Type B pancreatic cell (in vitro differentiated cells): ENCODE measurements at places on chromosomes 3 and 15. TPM values are rescaled to one million over a fixed set of nuclear protein-coding genes. Genes with fewer than 3 reads are reported as not detected.

ARRDC4 gene
- total RNA-seq = 31.3 and 31.6 TPM in 2 replicates

- H3K27me3 ChIP-seq = no peaks in the 10 kb centered on the region
- H3K27ac ChIP-seq = no peak overlapping the region
- peaks cover 39% of the 10 kb centered on the region for H3K4me1 ChIP-seq
- no peak for DNase-seq
- H3K36me3 ChIP-seq = peaks cover 9% of the 10 kb centered on the region
- H3K4me3 ChIP-seq = no peak overlapping the region
Observed at GRCh38 chr15:57534281-57534680, 57.4 kb upstream of the MYZAP start.

LRRC49 gene
- 6.7 and 13.4 TPM in 2 replicates for total RNA-seq

DNA sequence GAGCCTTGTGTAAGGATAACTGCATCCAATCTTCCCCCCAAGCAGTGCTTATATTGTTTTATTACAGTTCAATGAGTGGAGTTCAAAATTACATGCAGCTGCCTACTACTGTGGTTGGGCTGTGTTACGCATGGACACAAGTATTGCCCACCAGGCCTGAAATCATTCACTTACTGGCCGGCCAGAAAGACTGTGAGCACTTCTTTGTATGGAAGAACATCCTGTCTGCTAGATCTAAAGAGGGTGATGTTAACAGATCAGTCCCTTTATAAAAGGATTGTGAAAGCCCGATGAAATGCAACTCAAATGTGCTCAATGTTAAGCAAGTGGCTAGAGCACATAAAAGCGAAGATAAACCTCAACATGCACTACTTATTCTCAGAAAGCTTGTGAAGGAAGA is 132.5 kb downstream of the FOXP1 start:
- no peaks in the 10 kb centered on the region for H3K36me3 ChIP-seq
- H3K27me3 ChIP-seq = no peaks in the 10 kb centered on the region
- H3K4me1 ChIP-seq = peaks cover 58% of the 10 kb centered on the region

DNA sequence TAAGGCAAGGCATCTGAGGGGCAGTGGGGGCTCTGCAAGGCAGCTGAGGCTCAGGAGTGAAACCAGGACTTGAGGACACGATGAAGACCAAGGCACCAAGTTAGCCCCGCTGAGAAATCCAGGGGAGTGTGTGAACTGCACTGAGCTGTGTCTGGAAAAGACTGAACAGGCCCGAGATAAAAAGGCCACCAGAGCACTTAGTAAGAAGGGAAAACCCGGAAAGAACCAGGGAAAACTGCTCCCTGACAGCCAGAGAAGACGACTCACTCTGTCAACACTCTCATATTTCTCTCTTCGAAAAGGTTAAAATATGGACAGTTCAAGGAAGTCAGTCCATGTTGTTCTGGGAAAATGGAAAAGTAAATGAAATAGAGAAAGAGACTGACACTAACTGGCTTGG is 109.0 kb downstream of the SEC22A start:
- no peak overlapping the region for H3K27ac ChIP-seq
- no peak overlapping the region for H3K4me3 ChIP-seq
- H3K36me3 ChIP-seq = no peaks in the 10 kb centered on the region
- peaks cover 9% of the 10 kb centered on the region for H3K4me1 ChIP-seq
- peaks cover 7% of the 10 kb centered on the region for H3K27me3 ChIP-seq
- DNase-seq = no peak

GRCh38 chr3:141648055-141648910 is 89.8 kb upstream of the RNF7 start:
- H3K4me1 ChIP-seq = peaks cover 20% of the 10 kb centered on the region
- no peaks in the 10 kb centered on the region for H3K27me3 ChIP-seq
- no peak for DNase-seq
- no peak overlapping the region for H3K4me3 ChIP-seq
- no peaks in the 10 kb centered on the region for H3K36me3 ChIP-seq
- H3K27ac ChIP-seq = no peak overlapping the region

DNA sequence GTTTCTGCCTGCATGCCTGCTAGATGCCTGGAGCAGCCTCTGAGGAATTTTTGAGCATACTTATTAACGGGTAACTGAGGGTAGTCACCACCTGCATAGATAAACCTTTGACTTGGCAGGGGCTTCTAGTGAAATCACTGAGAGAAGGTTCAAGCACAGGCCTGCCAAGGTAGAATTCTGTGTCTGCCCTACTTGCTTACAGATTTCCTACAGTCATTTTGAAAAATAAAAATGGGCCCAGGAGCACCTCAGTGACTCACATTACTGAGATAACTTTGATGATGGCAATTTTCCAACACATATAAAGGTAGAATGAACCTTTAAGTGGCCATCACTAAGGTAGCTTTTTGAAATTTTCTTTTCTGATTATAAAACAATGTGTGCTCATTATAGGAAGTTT is 10.8 kb downstream of the CRTAP start:
- H3K27me3 ChIP-seq = no peaks in the 10 kb centered on the region
- H3K36me3 ChIP-seq = peaks cover 26% of the 10 kb centered on the region
- DNase-seq = no peak
- no peak overlapping the region for H3K27ac ChIP-seq

GRCh38 chr3:134651347-134652041 is 672 bp upstream of the KY start:
- no peaks in the 10 kb centered on the region for H3K36me3 ChIP-seq
- H3K4me3 ChIP-seq = peak overlapping the region; percentile 81
- H3K4me1 ChIP-seq = no peaks in the 10 kb centered on the region
- H3K27ac ChIP-seq = no peak overlapping the region

- no peak overlapping the region for H3K27ac ChIP-seq
- no peaks in the 10 kb centered on the region for H3K36me3 ChIP-seq
- no peak overlapping the region for H3K4me3 ChIP-seq
- no peak for DNase-seq
- H3K4me1 ChIP-seq = no peaks in the 10 kb centered on the region
Observed at GRCh38 chr3:101194392-101194791, 126.0 kb downstream of the IMPG2 start.

PLA2G4E gene
- total RNA-seq = 0.12 TPM in 1 of 2 replicates, not detected in the other

DNA sequence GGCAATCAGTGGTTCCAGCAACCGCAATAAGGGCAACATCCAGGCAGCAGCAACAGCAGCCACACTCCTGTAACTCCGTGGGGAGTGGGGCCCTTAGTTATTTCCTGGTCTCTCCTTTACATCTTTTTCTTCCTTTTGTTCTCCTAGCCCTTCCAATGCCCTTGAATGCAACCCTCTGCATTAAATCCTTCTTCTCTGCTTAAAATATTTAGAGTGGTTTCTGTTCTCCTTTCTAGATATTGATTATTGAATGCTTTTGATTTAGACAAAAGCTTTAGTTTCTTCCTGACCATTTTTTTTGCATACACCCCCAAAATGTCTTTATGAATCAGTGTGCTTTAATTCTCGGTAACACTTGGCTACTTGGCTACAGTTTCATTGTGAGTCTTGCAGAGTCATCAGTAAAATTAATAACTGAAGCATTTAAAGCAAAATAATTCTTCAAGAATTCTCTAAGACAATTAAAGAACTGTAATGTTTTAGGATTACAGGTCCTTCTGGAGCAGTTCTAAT is 586.1 kb downstream of the MECOM start:
- H3K4me3 ChIP-seq = no peak overlapping the region
- H3K36me3 ChIP-seq = no peaks in the 10 kb centered on the region
- peaks cover 6% of the 10 kb centered on the region for H3K4me1 ChIP-seq
- H3K27me3 ChIP-seq = no peaks in the 10 kb centered on the region
- no peak overlapping the region for H3K27ac ChIP-seq
- DNase-seq = no peak

- H3K27me3 ChIP-seq = no peaks in the 10 kb centered on the region
- H3K4me3 ChIP-seq = no peak overlapping the region
- H3K36me3 ChIP-seq = peaks cover 9% of the 10 kb centered on the region
- no peak overlapping the region for H3K27ac ChIP-seq
Observed at GRCh38 chr3:52633786-52634185, 51.9 kb downstream of the PBRM1 start.
